ENCODE measurements at places on chromosomes 6 and 20. TPM values are rescaled to one million over a fixed set of nuclear protein-coding genes. Genes with fewer than 3 reads are reported as not detected.

The FILIP1 gene
- 22.6 TPM for total RNA-seq

The PBX2 gene
- total RNA-seq = 53.3 TPM

The KIAA1755 gene
- 0.22 TPM for total RNA-seq

The MROH8 gene
- 2.2 TPM for total RNA-seq

DNA sequence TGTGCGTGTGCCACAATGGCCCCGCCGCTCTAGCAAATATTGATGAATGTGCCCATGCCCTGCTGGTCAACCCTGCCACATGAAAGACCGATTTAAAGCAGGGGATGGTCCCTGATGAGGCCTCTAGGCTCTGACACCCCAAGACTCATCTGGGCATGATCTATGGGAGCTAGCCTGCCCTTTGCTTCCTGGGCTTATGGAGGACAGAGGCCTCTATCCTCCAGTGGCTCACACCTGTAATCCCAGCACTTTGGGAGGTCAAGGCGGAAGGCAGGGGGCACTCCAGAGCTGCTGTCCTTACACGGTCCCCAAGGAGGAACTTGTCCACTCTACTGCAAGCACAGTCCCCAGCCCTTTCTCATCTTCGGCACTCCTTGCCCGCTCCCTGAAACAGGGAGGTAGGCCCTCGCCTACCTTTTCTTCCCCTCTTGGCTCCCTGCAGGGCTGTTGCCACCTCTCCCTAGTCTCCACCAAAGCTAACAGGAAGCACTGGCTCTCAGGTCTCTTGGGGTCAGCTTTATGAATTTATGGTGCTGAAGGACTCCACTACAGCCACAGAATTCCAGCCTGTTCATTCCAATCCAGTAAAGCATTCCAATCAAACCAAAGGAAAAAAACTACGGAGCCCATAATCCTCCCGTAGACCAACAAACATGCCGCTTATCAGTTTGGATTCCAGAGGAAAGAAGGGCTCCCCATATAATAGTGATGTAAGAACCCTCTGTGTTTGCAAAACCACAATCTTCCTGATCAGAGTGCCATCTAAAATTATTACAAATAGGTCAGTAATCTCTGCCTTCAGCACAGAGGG, 48.7 kb upstream of the FOXQ1 start:
- DNase-seq = no peak

GRCh38 chr20:6482486-6482885, 285.0 kb upstream of the BMP2 start:
- DNase-seq = no peak

The ETV7 gene
- 0.11 TPM for total RNA-seq

The COX7A2 gene
- 330 TPM for total RNA-seq

The POM121L2 gene
- not detected for total RNA-seq

GRCh38 chr6:157219201-157220200, 103.8 kb downstream of the TMEM242 start:
- no peak for DNase-seq

GRCh38 chr6:95489185-95489863, 88.0 kb upstream of the MANEA start:
- no peak for DNase-seq

DNA sequence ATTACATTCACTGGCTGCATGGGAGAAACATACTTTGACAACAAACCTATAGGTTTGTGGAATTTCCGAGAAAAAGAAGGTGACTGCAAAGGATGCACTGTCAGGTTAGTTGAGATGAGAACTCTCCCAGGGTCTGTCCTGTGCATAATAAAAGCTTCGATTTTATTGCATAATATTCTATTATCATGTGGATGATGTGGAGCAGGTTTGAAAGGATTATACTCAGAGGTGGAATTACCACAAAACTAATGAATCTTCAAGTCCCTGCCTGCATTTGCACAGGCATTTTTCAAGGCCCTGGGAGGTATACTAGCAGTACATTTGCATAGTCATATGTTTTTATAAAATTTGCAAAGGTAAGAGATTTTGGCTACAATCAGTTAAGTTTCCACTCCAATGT, 249.8 kb downstream of the ARHGAP18 start:
- no peak for DNase-seq

The NCOA7 gene
- total RNA-seq = 2.8 TPM

The SCUBE3 gene
- 11.4 TPM for total RNA-seq

DNA sequence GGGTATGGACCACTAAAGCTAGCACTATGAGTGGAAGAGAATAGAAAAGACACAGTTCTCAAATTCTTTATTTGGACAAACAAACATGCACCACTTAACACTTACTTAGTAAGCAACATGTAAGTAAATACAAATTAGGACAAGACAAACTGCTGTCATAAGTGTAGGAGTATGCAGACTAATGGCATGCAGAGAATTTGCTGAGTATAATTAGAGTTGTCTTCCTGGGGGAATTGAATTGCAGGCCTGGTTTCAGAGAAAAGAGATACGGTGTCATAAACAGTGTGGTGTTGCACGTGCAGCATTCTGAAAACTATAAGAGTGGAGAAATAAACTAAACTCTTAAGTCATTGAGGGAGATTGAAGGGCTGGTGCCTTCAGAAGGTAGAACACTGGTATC, 125.2 kb upstream of the EYA4 start:
- no peak for DNase-seq

The POLR1H gene
- 25.0 TPM for total RNA-seq

The TXLNB gene
- total RNA-seq = 0.06 TPM

The FABP7 gene
- total RNA-seq = 58.2 TPM

DNA sequence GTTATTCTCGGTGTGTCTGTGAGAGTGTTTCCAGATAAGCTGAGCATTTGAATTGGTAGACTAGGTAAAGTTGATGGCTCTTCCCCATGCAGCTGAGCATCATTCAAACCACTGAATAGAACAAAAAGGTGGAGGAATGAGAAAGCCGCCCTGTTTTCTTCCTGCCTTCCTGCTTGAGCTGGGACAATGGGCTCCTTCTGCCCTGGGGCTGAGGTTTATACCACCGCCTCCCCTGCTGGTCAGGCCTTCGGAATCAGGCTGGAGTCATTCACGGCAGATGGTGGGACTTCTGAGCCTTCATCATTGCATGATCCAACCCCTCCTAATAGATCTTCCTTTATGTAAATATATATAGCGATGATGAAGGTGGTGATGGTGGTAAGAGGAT, 124.9 kb downstream of the ANKRD60 start:
- no peak for DNase-seq

DNA sequence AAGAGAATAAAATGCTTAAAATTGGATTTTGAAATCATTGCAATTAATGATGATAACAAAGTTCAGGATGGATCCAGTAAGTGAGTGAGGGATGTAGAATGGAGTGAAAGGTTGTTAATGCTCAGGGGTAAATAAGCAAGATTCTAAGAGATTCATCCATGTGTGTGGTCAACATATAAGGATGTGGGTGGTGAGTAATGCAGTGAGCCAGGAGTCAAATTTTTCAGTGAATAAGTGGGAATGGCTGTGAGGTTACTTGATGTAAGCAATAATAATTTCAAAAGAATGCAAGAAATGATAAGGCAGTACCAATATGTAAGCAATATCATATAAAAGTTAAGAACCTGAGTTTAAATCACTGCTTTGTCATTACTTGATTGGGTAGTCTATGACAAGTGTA, 207.5 kb upstream of the ADGRB3 start:
- no peak for DNase-seq

The SMLR1 gene
- not detected for total RNA-seq

- no peak for DNase-seq
Measured at GRCh38 chr20:62209850-62210495, 10.1 kb downstream of the HRH3 start.

The FRK gene
- 0.11 TPM for total RNA-seq

GRCh38 chr6:17871189-17871519, 116.3 kb downstream of the KIF13A start:
- DNase-seq = no peak

- DNase-seq = no peak
Measured at GRCh38 chr6:14000901-14001300, 76.1 kb downstream of the RNF182 start.

- DNase-seq = no peak
Measured at GRCh38 chr6:159232751-159233150, 63.6 kb downstream of the FNDC1 start.

The ERVFRD-1 gene
- total RNA-seq = not detected

- peak; percentile 88 for DNase-seq
Measured at GRCh38 chr20:47725248-47725973, 59.9 kb downstream of the SULF2 start.

The CASP8AP2 gene
- 59.0 TPM for total RNA-seq
